ENCODE measurements at places on chromosomes 5 and 9.

DNA sequence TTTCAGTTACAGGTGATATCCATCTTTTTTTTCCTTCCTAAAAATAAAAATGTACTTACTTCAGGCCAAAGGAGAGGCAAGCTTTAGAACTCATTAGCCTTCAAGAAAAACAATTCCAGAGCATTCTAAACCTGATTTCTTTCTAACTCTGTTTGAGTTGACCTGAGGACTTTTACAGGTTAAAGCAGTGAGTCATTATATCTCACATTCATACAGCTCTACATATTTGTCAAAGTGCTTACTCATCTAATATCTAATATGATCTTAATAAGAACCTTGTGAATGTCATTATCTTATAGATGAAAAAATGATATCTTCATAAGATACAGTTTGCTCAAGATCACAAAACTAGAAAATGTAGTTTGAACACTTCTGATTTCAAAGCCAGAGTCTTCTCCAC is 149.2 kb upstream of the CDKN2B start:
- DNase-seq: no peak

- no peak for DNase-seq
These were observed 166.3 kb downstream of the DOCK2 start for GRCh38 chr5:169803077-169803981.

DNA sequence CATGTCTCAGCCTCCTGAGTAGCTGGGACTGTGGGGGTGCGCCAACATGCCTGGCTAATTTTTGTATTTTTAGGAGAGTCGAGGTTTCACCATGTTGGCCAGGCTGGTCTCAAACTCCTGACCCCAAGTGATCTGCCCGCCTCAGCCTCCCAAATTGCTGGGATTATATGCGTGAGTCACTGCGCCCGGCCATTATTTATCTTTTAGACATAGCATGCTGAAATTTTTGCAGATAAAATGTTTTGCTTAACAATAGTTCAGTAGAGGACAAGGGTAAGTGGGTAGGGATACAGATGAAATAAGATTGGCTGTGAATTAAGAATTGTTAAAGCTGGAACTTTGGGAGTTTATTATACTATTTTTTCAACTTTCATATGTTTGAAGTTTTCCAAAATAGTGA is 150.8 kb upstream of the GRHPR start:
- DNase-seq: no peak

DNA sequence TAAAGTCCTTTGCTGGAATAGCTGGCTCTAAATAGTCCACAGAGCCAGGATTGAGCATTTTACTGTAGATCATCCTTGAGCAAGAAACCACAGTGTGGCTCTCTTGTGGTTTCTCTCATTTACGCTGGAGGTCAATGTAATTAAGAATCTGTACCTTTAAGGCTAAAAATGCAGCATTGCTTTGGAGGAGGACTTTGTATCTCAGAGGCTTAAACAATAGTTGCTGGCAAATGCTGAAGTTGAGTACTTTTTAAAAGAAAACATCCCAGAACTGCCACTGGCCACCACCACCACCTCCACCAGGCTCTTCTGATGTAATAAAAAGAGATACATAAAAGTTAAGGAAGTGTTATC is 177.3 kb upstream of the ADAMTSL1 start:
- DNase-seq: no peak

DNA sequence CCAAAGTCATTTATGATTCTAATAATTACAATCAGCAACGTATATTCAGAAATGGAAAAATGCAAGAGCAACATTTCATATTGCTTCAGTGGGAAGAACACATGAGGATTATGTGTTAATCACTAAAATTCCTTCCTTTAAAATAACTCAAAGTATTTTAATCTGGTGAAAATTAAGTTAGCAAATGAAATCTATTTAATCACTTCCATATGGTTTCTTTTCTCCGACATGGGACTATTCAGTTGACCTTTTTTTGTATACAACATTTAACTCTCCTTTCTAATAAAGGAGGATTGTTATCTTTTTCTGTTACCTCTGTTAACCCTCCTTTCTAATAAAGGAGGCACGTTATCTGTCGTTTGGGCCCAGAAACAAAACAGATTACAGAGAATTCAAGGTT is 59.9 kb downstream of the HOMER1 start:
- no peak for DNase-seq

DNA sequence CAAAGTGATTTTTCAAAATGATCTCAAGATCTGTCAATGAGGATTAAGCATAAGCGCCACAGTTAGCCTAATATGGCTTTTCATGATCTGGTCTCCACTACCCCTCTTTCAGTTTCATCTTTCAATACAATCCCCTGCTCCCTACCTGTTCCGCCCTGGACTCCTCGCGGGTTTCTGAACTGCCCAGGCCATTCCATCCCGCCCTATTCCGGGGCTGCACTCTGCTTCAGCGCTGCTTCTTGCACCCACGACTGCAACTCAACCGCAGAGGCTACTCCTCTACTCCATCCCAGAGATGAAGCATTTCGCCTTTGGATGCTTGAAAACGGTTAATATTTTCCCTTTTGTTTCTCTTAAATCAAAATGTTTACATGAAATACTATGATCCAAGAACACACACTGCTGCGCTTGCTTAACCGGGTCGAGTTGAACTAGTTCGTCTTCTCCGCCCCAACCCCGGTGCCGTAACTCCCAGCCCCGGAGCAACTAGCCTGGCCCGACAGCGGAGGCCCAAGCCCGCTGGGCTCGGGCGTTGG is 716 bp upstream of the OTULIN start:
- DNase-seq: no peak

DNA sequence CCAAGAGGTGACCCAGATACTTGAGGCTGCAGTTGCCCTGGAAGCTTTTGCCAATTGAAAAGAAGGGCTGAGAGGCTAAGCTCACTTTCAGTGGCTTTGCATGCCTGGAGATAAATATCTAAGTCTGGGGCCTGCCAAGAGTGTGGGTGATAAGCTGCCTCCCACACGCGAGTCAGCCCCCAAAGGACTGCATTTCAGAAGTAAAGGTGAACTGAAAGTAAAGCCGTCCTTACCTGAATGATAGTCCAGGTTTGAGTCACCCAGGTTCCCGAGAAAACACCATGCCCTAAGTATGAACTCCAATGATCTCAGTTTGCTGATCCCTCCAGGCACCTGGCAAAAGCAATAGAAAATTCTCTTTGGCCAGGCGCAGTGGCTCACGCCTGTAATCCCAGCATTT is 22.5 kb upstream of the N4BP3 start:
- DNase-seq: no peak

- no peak for DNase-seq
These were observed 53.6 kb downstream of the GIN1 start for GRCh38 chr5:103066326-103066725.

DNA sequence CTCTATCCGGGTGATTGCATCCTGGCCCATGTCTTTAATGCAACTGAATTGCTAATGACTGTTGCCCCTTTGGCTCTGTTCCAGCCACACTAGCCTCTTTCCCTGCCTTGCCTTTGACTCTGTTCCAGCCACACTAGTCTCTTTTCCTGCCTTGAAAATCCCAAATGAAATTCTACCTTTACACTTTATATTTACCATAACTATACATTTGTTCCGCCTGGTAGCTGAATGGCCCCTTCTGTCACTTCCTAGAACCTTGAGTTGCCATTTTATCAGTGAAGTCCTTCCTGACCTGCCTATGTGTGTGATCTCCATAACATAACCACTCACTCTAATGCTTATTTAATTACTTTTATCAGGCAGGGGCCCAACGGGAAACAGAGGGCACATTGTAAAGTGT is 1120.4 kb upstream of the WWC1 start:
- no peak for DNase-seq

DNA sequence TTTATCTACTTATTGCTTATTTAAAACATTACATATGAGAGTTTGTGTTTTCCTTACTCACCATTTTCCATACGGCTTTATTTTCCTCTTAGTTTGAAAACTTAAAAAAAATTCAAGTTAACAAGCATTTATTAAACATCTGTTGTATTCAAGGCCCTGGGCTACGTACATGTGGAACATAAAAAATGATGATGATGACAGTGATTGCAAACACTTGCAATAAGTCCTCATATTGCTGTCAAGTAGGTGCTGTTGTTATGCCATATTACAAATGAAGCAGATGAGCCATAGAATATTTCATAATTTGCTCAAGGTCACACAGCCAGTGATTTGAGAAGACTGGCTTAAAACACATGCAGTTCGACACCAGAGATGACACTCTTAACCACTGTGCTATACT is 180.6 kb downstream of the COMMD10 start:
- no peak for DNase-seq

DNA sequence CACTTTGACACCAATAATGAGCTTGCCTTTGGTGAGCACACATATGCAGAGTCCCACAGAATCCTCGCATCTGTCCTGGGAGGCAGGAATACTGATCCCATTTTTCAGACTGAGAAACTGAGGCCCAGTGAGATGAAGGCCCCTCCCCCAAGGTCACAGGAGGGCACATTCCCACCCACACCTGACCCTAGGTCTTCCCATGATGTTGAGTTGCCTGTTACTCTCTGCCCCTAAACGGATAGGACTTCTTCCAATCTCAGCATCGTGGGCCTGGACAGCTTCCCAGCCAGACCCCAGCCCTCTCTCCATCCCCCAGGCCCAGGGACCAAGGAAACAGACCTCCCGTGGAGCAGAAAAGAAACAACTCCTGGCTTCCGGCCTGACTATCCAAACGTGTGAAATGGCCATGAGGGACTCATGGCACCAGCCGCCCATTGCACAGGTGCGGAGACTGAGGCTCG is 877 bp downstream of the SH3GLB2 start:
- DNase-seq: no peak

DNA sequence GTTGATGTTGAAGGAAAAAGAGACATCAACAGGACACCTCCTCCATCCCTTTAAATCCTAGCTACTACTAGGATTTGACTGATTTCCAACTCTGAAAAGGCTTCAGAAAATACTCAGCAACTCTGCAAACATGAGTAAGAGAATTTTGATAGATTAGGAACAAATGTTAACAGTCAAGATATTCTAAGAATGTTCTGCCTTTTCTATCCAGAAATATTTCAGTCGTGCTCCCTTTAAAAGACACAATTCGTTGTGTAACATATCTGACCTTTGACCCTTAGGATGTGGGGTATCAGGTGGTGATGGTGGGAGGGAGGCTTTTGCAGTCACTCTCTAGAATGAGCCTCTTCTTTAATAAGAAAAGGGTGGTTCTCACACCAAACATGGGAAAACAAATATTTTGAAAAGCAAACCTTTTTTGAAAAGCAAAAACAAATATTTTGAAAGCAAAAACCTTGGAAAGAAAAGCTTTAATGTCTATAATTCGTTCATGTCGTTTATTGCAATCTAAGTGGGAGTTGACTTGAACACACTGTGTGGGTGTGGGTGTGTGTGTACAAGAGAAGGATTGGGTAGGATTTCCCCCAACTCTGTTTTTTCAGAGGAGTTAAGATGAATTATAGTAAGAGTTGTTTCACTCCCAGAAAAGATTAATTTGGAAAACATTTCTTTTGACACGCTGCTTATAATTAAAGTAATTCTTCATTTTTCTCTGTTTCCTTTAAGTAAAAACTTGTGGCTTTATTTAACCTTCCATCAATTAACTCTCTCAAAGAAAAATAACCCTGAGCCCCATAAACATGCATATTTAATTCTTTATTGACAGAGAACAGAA is 152.8 kb downstream of the TMEM167A start:
- no peak for DNase-seq

DNA sequence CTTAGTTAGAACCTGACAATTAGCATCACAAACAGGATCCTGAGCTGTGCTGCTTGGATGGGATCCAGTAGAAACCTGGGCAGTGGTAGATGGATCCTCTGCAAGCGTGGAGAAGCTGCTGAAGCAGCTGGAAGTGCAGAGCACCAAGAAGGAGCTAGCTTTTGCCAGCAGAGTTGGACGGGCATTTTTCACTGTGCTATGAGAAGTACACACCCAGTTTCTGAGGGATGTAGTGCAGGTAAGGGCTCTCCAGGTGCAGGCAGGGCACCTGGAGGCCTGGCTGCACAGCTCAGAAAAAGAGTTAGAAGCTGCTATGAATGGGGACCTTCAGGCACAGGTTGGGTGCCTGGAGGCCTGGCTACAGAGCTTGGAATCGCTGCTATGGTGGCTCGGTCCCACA is 623.9 kb upstream of the NUDT12 start:
- DNase-seq: no peak

DNA sequence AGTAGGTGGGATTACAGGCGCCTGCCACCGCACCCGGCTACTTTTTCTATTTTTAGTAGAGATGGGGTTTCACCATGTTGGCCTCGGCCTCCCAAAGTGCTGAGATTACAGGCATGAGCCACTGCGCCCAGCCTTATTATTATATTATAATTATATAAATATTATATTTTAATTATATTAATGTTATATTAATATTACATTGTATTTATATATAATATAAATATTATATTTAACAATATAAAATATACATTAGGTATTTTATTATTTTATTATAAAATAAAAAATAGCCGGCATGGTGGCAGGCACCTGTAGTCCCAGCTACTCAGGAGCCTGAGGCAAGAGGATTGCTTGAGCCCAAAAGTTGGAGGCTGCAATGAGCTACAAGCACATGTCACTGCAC is 21.6 kb upstream of the GLDC start:
- DNase-seq: no peak

- no peak for DNase-seq
These were observed 21.0 kb upstream of the GSN start for GRCh38 chr9:121246821-121247561.

- DNase-seq: no peak
These were observed 245.3 kb downstream of the ENC1 start for GRCh38 chr5:74394916-74395880.

DNA sequence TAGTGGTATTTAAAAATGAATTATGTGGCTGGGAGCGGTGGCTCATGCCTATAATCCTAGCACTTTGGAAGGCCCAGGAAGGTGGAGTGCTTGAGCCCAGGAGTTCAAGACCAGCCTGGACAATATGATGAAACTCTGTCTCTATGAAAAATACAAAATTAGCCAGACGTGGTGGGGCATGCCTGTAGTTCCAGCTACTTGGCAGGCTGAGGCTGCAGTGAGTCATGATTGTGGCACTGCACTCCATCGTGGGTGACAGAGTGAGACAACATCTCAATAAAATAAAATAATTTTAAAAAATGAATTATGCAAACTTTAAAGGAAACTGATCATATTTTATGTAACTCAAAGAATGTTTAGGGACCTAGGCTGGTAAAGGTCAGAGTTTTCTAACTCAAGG is 310.8 kb upstream of the DMRT1 start:
- peak; percentile 19 for DNase-seq

- no peak for DNase-seq
These were observed 257.5 kb upstream of the CDH18 start for GRCh38 chr5:20245432-20245974.

DNA sequence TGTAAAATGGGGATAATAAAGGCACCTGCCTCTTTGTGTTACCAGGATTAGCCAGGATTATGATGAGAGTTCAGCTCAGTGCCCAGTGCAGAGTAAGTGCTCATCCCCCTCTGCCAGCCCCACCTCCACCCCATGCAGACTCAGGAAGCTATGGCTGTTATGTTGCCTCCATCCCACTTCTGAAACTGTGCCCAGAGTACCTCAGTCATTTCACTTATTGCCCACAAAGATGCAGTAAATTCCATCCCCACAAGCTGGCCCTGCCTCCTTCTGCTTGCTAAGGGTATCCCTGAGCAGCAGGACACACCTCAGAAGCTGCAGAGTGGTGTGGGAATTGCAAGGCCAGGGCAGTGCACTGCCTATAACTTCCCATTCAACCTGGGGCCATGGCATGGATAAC is 415.1 kb downstream of the SPOCK1 start:
- no peak for DNase-seq

GRCh38 chr9:97704851-97705250 is 7.7 kb upstream of the XPA start:
- no peak for DNase-seq

All from HCT116 (cell line).